ENCODE measurements at places on chromosomes 13 and 19. TPM values are rescaled to one million over a fixed set of nuclear protein-coding genes. Genes with fewer than 3 reads are reported as not detected.

Gene ATP12A
- 0.42 TPM for total RNA-seq

GRCh38 chr19:55174425-55175116 is 5.5 kb downstream of the SYT5 start:
- no peak overlapping the region for H3K27ac ChIP-seq
- no peak for DNase-seq
- H3K27me3 ChIP-seq: peaks cover 31% of the 10 kb centered on the region
- peak overlapping the region; percentile 71 for H3K4me3 ChIP-seq

Gene ZNF414
- total RNA-seq: 15.5 TPM

Gene ZNF90
- total RNA-seq: 12.2 TPM

Gene ZNF446
- total RNA-seq: 3.9 TPM

DNA sequence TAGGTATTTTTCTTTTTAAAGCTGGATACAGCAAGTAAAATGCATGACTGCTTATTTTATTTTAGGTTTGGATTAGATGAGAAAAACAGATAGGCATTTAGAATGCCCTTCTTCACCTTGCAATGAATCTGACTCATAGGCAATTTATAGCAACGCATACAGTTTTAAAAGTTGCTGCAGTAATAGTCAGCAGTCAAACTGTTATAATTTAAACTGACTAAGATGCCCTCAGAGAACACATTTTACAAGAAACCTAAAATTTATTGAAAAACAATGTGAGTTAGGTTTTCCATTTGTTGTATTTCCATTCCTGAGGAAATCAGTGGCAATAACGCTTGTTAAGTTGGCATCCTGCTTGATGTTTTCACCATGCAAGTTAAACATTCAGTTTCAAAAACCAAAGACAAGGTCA is 1128.2 kb upstream of the PCDH9 start:
- H3K4me3 ChIP-seq: no peak overlapping the region
- no peak for DNase-seq
- no peak overlapping the region for H3K27ac ChIP-seq
- no peaks in the 10 kb centered on the region for H3K4me1 ChIP-seq
- no peaks in the 10 kb centered on the region for H3K36me3 ChIP-seq
- no peaks in the 10 kb centered on the region for H3K27me3 ChIP-seq

Gene CBARP
- 0.28 TPM for total RNA-seq

Gene ZNF763
- total RNA-seq: 4.0 TPM

DNA sequence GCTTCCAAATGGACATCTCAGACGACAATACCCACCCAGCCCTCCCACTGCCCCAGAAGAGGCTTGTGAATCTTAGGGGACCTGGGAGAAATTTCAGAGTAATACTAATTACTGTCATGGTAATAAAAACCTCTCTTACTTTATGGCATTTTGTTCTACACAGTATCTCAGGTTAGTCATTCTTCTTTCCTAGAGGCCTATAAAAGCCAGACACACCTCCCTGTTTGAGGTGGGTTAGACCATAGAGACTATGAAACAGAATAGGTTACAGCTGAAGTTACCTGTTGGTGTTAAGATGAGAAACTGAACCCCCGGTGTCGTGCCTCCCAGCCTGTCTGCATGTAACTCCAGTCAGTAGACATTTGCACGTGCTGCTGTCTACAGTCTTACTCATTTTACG is 113.9 kb downstream of the SLC7A1 start:
- H3K4me3 ChIP-seq: no peak overlapping the region
- no peak for DNase-seq
- H3K27me3 ChIP-seq: peaks cover 17% of the 10 kb centered on the region
- no peak overlapping the region for H3K27ac ChIP-seq
- no peaks in the 10 kb centered on the region for H3K4me1 ChIP-seq

DNA sequence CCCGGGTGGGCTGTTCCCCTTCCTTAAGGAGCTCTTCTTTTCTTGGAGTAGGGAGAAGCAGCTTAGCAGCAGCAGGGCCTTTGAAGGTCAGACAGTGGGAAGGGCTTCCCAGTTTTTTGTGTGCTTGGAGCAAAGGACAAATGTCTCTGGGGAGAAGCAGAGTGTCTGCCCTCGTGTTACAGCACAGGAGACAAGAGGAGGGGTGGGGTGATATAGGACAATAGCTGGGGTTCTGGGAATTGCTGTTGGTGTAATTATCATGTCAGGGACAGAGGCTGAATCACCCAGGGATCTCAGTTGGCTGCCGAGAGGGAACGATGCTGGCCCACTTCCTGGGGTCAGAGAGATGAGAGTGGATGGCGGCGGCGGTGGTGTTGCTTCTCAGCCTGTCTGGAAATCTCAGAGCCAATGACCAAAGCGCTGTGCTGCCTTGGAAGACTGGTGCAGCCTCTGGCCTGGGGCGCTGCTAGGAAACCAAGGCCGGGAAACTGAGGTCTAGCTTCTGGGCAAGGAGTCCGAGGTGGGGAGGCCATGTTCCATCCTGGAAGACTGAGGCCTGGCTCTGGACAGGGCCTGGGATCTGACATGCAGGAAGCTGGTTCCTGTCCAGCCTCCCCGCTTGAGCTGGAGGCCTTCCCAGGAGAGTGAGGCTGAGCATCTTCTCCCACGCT is 1.2 kb downstream of the INAFM1 start:
- H3K4me1 ChIP-seq: peaks cover 25% of the 10 kb centered on the region
- no peaks in the 10 kb centered on the region for H3K27me3 ChIP-seq
- H3K4me3 ChIP-seq: peak overlapping the region; percentile 83
- H3K27ac ChIP-seq: peak overlapping the region; percentile 81
- H3K36me3 ChIP-seq: no peaks in the 10 kb centered on the region

Gene BEST2
- not detected for total RNA-seq

DNA sequence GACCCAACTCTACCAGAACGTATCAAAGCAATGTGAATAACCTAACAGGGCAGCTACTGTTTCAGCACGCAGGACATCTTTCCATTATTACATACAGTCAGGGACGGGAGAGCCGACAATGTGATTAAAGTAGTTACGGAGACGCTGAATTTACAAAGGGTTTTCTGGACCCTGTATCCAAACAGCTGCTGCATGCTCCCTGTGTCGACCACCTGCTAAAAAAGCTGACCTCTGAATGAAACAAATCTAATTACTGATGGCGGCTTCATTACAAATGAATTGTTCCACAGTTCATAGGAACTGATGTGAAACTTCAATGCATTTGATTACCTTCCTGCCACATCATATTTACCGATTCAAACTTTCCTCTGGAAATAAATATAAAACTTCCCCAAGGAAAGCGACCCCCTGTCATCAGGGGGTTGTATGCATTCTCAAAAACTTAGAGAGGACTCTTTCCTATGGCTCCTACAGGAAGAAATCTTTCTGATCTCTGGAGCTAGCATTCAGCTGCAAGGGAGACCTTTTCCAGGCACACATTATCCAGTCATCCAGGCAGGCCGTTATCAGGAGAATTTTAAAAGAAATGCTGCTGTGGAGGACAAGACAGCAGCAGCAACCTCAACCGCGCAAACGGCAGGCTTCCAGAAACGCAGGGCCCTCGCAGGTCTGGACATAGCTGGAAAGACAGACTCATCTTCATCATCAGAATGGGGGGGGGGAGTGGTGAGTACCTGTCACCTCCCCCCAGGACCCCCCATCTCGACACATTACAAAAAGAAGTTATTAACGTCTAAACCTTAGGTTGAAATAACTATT is 3.1 kb downstream of the EFNB2 start:
- H3K27me3 ChIP-seq: peaks cover 34% of the 10 kb centered on the region
- no peak for DNase-seq
- H3K4me1 ChIP-seq: peaks cover 20% of the 10 kb centered on the region
- no peaks in the 10 kb centered on the region for H3K36me3 ChIP-seq
- peak overlapping the region; percentile 48 for H3K4me3 ChIP-seq

DNA sequence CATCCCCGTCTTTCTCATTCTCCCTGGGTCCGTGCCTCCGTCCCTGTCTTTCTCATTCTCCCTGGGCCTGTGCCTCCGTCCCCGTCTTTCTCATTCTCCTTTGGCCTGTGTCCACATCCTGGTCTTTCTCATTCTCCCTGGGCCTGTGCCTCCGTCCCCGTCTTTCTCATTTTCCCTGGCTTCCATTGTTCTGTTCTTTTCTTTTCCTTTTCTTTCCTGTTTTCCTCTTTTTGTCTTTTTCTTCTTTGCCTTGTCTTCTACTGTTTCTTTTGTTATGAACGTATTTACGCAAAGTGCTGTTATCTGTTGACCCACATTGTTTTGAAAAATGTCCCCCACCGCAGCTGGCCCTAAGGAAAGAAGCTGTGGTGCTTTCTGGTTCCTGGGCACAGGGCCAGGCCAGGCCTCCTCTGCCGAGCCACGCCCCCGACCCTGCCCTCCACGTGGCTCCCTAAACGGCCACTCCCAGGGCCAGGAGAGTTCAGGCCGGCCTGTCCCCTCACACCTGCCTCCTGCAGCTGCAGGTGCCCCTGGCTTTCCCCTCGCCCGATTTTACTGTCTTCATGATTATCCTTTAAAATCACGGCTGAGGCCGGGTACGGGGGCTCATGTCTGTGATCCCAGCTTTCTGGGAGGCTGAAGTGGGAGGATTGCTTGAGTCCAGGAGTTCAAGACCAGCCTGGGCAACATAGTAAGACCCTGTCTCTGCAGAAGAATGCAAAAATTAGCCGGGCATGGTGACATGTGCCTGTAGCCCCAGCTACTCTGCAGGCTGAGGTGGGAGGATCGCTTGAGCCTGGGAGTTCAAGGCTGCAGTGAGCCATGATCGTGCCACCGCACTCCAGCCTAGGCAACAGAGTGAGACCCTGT is 14.0 kb upstream of the TMPRSS9 start:
- H3K4me1 ChIP-seq: peaks cover 3% of the 10 kb centered on the region
- DNase-seq: no peak

Gene KLK6
- not detected for total RNA-seq

GRCh38 chr13:49649244-49649962 is 21.1 kb downstream of the ARL11 start:
- DNase-seq: no peak
- no peaks in the 10 kb centered on the region for H3K27me3 ChIP-seq
- H3K27ac ChIP-seq: no peak overlapping the region
- H3K36me3 ChIP-seq: no peaks in the 10 kb centered on the region
- H3K4me3 ChIP-seq: no peak overlapping the region

Gene IGFL4
- total RNA-seq: not detected

- H3K4me1 ChIP-seq: no peaks in the 10 kb centered on the region
- DNase-seq: no peak
- H3K27me3 ChIP-seq: peaks cover 13% of the 10 kb centered on the region
- no peaks in the 10 kb centered on the region for H3K36me3 ChIP-seq
- H3K4me3 ChIP-seq: no peak overlapping the region
Measured at GRCh38 chr13:29449726-29450125, 145.8 kb downstream of the SLC7A1 start.

Gene MEIOSIN
- total RNA-seq: not detected

GRCh38 chr13:101230271-101230890 is 185.9 kb downstream of the NALCN start:
- DNase-seq: no peak
- H3K36me3 ChIP-seq: no peaks in the 10 kb centered on the region
- H3K27me3 ChIP-seq: no peaks in the 10 kb centered on the region
- H3K27ac ChIP-seq: no peak overlapping the region
- H3K4me1 ChIP-seq: no peaks in the 10 kb centered on the region

- H3K36me3 ChIP-seq: no peaks in the 10 kb centered on the region
- H3K4me1 ChIP-seq: no peaks in the 10 kb centered on the region
- no peaks in the 10 kb centered on the region for H3K27me3 ChIP-seq
- H3K27ac ChIP-seq: no peak overlapping the region
Measured at GRCh38 chr13:80374444-80374843, 33.5 kb upstream of the SPRY2 start.

DNA sequence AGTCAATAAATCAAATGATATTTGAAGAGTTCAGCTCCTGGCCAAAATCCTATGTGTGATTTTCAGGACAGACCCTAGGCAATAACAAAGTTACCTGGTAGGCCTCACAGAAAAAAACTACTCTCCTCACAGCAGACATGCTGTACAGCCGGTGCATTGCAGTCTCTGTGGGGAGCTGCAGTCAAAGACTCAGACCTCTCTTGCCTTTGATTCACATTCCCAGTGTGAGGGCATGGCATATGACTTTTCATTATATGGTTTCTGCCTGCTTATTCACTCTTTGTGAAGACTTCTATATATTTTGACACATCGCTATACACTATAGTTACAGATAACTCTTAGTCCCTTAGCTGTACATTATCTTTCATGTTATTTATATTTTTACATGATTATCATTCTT is 2684.3 kb upstream of the PCDH20 start:
- DNase-seq: no peak
- no peak overlapping the region for H3K27ac ChIP-seq
- no peaks in the 10 kb centered on the region for H3K4me1 ChIP-seq
- no peaks in the 10 kb centered on the region for H3K27me3 ChIP-seq

Gene FGF14
- not detected for total RNA-seq

- peaks cover 14% of the 10 kb centered on the region for H3K36me3 ChIP-seq
- peaks cover 6% of the 10 kb centered on the region for H3K27me3 ChIP-seq
- peaks cover 26% of the 10 kb centered on the region for H3K4me1 ChIP-seq
- peak overlapping the region; percentile 33 for H3K27ac ChIP-seq
Measured at GRCh38 chr19:21850656-21851255, 14.8 kb upstream of the ZNF43 start.

- peaks cover 5% of the 10 kb centered on the region for H3K36me3 ChIP-seq
- no peak for DNase-seq
- H3K4me3 ChIP-seq: peak overlapping the region; percentile 80
- H3K4me1 ChIP-seq: peaks cover 49% of the 10 kb centered on the region
- H3K27ac ChIP-seq: peak overlapping the region; percentile 87
Measured at GRCh38 chr19:39398297-39398864, 7.2 kb downstream of the MED29 start.

Gene ASF1B
- 48.2 TPM for total RNA-seq

- H3K27me3 ChIP-seq: no peaks in the 10 kb centered on the region
- no peak overlapping the region for H3K4me3 ChIP-seq
- H3K27ac ChIP-seq: no peak overlapping the region
- H3K36me3 ChIP-seq: no peaks in the 10 kb centered on the region
- H3K4me1 ChIP-seq: peaks cover 72% of the 10 kb centered on the region
Measured at GRCh38 chr19:42126574-42126973, 5.7 kb downstream of the POU2F2 start.

DNA sequence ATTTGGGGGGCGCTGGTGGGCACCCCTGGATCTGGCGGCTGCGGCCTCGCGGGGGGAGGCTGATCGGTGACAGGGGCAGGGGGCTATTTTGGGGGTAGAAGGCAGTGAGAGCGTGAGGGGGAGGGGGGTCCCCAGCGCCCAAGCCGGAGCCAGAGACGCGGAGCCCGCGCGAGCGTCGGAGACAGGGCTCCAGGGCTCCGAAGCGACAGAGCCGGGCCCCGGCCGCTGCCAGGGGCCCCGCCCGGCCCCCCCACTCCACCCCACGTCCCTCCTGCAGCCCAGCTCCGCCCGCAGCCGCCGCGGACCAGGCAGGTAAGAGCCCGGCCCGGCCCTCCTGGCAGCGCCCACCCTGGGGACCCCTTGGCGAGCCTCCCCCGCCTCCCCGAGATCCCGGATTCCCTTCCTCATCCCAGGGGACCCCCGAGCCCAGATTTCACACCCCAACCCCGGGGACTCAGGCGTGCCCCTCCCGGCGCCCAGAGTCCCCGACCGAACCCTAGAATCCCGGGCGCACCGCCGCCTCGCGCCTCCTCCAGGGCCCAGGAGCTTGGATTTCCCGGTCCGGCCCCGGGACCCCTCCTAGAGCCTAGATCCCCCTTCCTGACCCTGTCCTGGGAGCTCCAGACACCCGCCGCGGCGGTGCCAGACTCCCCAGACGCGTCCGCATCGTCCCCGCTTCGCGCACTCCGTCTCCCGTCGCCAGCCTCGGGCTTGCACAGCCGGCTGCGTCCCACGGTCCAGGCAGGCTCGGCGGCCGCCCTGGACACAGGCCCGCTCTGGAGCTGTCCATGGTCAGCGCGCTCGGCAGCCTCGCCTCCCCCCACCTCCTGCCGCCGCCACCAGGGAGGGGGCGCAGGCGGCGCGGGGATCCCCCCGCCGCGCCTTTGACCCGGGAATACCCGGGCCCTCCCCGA is at the start of gene PPFIA3:
Gene PPFIA3 (plus strand): TSS at position 134 of the 914 bp plus-strand sequence. CDS start 8,330 bp downstream, outside the sequence.
- peaks cover 11% of the 10 kb centered on the region for H3K27me3 ChIP-seq
- peaks cover 22% of the 10 kb centered on the region for H3K4me1 ChIP-seq
- peak; percentile 67 for DNase-seq
- H3K4me3 ChIP-seq: peak within 1 kb of the TSS; percentile 91
- no peaks in the 10 kb centered on the region for H3K36me3 ChIP-seq

- no peaks in the 10 kb centered on the region for H3K4me1 ChIP-seq
- H3K27ac ChIP-seq: no peak overlapping the region
Measured at GRCh38 chr13:65085977-65086376, 2144.2 kb downstream of the PCDH9 start.

Measured in natural killer cell treated with Interleukin-12 subunit alpha and Interleukin-12 subunit beta and Interleukin-15 and Interleukin-18, amount 100 ng/mL, for 72 hours (primary cell).